Fibroblast of skin of right quadriceps (primary cell): ENCODE measurements at places on chromosomes 3 and 15.

GRCh38 chr15:74032606-74033561, 38.4 kb downstream of the PML start:
- no peak for DNase-seq

DNA sequence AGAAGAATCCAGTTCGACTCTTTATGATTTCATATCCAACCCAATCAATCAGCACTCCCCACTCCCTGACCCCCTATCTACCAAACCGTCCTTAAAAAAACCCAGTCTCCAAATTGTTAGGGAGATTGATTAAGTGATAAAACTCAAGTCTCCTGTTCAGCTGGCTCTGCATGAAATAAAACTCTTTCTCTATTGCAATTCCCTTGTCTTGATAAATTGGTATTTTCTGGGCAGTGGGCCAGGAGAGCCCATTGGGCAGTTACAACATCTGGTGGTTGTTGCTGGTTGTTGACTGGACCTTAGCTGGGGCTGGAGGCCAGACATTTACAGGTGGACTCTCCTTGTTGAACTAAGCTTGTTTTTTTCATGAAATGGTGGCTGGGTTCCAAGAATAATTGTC, 642.3 kb downstream of the ROBO2 start:
- no peak for DNase-seq

DNA sequence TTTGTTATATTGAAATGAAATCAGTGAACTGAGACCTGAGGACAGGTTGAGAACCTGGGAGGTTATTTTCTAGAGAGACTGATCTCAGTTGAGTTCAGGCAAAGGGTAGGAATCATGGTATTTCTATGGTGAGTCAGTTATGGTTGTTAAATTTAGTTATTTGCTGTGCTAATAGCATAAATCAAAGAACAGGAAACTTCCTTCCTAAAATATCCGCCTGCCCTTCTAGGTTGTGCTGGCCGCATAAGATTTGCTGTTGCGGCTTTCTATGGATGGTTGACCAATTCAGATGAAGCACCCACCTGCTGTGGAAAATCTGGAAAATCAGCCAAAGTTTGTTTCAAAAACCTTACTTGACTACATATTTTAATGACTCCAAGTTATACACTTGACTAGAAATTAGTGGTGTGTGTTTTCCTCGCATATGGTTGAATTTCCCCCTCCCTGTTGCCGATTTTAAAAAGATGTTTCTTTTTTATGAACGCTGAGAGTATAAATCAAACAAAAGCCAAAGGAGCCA, 52.6 kb downstream of the PLCL2 start:
- no peak for DNase-seq

GRCh38 chr15:85984241-85984640, 95.4 kb upstream of the AGBL1 start:
- no peak for DNase-seq

- DNase-seq: no peak
Measured at GRCh38 chr15:71139241-71139640, 24.0 kb downstream of the THSD4 start.

GRCh38 chr3:149955449-149955848, 15.2 kb downstream of the PFN2 start:
- DNase-seq: no peak

DNA sequence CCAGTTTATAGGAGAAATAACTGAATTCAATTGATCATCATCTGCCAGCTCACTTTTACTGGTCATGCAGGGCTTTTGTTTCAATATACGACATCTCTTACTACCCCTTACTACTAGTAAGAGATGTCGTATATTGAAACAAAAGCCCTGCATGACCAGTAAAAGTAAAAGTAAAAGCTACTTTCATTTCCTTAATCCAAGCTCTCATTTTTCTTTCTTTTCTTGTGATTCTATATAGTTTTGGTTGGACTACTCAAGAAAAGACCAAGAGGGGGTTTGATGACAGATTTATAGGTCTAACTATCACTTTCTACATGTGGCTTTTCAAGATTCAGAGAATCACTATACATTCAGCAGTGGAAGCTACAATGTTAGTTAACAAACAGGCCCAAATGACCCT, 1237.3 kb downstream of the ROBO2 start:
- DNase-seq: no peak

GRCh38 chr3:130688015-130688688, 58.5 kb downstream of the PIK3R4 start:
- no peak for DNase-seq

DNA sequence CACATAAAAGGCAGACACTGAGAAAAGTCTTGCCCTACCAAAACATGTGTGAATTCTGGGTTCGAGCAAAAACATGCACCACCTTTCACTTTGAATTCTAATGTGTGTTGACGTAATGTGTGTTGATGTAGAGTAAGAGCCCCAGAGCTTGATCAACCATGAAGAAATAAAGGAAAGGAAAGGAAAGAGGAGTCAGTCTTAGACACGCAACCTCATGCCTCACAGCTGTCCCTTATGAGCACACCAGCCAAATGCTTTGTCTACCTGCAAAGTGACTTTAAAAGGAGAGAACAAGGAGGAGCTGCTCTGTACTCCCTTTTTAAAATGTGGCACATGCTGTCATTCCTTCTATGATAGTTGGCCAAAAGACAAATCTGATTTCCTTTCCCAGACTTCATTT, 80.8 kb downstream of the RFTN1 start:
- DNase-seq: no peak

GRCh38 chr15:72766780-72767179, 16.8 kb downstream of the ADPGK start:
- DNase-seq: no peak

GRCh38 chr3:138443091-138443490, 8.7 kb downstream of the ESYT3 start:
- no peak for DNase-seq

DNA sequence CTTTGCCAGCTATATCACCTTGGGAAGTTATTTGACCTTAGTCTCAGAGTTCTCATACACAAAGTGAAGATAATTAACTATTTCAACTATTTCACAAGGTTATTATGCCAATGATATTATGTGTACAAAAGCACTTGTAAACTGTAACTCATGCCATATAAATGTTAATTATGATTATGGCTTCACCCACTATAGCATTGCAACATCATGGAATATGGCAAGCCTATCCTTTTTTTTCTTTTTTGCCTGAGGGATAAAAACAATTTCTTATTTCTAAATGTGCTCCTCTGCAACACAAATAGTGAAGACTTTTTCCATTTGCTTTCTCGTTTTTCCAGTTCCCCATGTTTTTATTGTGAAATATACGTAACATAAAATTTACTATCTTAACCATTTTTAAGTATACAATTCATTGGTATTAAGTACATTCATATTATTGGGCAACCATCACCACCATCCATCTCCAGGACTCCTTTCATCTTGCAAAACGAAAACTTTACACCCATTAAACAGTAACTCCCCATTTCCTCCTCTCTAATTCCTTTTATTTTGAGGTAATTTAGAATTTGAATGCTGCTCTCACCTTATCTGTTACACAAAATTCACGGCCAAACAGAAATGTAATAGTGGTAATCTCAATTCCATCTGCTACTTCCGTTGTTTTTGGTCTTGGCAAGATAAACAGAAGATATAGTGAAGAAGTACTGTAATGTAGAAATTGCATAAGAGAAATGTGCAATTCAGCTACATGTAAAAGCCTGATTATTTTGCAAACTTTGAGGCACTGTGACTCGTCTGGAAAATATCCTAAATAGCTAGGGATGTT, 46.3 kb downstream of the NANOGP8 start:
- peak; percentile 82 for DNase-seq

- DNase-seq: no peak
Measured at GRCh38 chr3:36696799-36697198, 67.6 kb downstream of the DCLK3 start.

DNA sequence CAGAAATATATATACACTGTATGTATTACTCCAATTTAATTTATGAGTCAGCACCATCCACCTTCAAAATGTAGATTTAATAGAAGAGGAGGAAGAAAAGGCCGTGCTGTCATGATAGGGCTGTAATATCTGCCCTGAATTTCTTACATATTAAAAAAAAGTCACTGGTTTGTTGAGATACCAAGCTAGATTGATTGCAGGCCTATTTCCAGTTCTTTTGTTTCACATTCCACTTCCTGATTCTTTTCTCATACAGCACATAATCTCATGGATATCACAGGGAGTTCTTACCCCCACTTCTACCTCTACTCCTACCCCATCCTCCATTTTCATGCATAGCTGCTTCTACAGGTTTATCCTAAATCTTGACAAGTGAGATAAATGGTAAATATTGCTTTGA, 290.3 kb downstream of the ZBTB20 start:
- DNase-seq: no peak

DNA sequence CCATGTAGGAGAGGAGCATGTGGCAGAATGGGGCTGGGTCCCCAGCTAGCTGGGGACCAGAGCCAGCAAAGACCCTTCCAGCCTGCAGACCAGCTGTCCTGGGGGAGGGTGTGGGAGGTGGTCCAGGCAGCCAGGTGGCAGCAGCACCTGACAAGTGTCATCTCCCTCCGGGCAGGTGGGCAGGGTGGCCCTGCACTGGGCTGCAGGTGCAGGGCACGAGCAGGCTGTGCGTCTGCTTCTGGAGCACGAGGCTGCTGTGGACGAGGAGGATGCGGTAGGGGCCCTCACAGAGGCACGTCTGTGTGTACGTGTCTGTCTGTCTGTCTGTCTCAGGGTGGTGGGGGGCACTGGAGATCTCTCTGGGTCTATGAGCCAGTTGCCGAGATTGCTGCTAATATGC, 5.5 kb downstream of the ANKDD1A start:
- DNase-seq: no peak

GRCh38 chr3:196454935-196455334, 22.7 kb upstream of the UBXN7 start:
- DNase-seq: peak; percentile 17

- DNase-seq: peak; percentile 47
Measured at GRCh38 chr3:65836047-65836446, 202.7 kb downstream of the MAGI1 start.

DNA sequence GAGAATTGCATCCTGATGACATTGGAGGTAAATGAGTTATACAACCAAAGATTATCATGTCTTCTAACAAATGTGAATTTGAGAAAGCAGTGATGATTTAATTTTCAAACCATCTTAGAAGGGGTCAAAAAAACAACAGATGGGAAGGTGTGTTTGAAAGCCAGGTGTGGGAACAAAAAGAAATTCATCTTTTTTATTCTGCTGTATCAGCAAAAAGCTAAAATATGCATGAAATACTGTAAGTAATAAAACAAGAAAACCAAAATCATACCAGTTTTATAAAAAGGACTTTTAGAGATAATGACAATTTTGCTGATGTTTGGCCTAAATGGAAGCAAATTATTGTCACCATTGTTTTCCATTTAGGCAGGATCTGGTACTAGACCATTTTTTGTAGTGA, 145.5 kb downstream of the FBN1 start:
- no peak for DNase-seq

DNA sequence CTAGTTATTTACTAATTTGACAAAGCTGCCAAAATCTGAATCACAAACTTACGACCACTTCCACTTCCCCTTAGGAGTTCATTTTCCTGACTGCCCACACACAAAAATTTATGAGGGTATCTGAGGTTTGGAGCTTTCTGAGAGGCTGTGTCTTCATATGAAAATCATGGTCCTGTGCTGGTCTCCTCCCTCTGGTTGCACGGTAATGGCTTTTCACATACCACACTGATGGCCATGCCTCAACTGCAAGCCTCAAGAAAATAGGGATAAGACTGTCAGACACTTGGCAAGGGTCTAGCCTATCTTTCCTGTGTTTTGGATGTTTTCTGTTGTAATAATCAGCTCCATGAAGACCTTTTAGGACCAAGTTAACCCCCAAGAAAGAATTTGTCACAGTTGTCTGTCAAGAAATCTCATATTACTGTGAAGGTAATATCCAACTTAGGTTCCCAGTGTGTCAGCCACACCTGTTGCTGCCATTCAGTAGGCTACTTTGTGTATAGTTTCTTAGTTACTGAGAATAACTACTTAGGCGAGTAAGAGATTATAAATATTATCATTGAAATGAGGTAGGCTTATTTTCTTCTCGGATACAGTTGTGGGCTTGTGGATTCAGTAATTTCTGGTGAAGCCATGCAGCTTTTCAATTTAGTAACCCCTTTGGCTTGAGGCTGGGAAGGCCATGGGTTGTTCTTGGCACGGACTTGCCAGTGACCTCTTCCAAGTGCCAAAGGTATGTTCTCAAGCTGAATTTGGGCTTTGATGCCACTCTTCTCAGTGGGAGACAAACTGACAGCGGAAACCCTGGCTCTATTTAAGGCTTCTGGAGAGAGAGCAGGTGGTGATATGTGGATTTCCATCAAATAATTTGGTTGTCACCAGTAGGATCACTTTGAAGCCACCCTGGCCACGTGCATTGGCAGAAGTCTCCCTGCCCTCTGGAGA, 101.1 kb downstream of the RYR3 start:
- no peak for DNase-seq

DNA sequence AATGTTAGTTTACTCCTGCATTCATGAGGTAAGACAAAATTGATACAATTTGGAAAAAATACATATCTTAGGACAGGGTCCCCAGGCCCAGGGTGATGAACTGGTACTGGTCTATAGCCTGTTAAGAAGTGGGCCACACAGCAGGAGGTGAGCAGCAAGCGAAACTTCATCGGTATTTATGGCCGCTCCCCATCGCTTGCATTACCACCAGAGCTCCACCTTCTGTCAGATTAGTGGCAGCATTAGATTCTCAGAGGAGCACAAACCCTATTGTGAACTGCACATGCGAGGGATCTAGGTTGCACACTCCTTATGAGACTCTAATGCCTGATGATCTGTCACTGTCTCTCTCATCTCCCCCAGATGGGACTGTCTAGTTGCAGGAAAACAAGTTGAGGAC, 880.6 kb downstream of the MCTP2 start:
- no peak for DNase-seq

- DNase-seq: no peak
Measured at GRCh38 chr15:67024998-67025368, 40.4 kb upstream of the SMAD3 start.

DNA sequence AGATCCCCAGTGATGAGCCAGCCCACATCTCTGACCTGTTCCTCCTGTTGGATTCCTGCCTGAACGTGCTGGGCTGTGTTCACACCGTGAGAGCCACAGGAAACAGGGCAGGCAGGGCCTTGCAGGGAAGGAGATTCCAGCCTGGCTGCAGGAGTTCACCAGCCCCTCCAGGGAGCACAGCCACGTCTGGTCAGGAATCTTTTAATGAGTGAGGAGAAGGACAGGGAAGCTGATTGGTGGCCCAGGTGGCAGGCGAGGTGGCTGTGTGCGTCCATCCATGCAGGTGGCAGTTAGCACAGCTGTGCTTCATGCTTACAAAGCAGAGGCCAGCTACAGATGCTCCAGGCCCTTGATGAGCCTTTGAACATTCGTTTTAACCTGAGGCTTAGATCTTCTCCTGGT, 10.5 kb downstream of the LRRK1 start:
- no peak for DNase-seq

GRCh38 chr3:23438657-23439056, 235.5 kb downstream of the UBE2E2 start:
- DNase-seq: no peak

DNA sequence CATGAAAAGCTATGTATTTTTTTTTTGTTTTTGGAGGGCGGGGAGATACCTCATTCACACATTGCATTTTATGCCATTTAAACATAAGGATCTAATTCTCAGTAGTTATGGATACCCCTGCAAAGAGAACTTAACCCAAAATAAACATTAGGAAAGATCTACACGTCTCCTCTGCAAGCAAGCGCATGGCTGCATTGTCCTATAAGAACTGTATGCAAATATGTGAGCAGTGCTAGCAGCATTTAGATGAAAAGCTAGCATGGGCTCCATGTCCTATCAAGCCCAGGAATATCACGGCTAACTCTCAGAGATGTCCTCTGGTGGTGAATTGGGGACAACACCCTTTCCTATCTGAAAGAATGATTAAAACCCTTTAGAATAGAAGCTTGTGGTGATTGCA, 292.8 kb downstream of the MEX3B start:
- DNase-seq: peak; percentile 47
